ENCODE measurements at places on chromosomes 7 and 10. TPM values are rescaled to one million over a fixed set of nuclear protein-coding genes. Genes with fewer than 3 reads are reported as not detected.
A peak's percentile ranks its signal among the peaks of the same experiment; 100 is the strongest.

TSPAN15 gene
- 66.3 TPM for total RNA-seq

LRRC17 gene
- 4.0 TPM for total RNA-seq

GHRHR gene
- total RNA-seq = 0.74 TPM

RBM17 gene
- total RNA-seq = 83.6 TPM

ASB10 gene
- not detected for total RNA-seq

MINDY3 gene
- total RNA-seq = 26.5 TPM

C1QL3 gene
- total RNA-seq = not detected

OR6V1 gene
- not detected for total RNA-seq

AOC1 gene
- not detected for total RNA-seq

BAIAP2L1 gene
- 35.6 TPM for total RNA-seq

HOXA4 gene
- total RNA-seq = 10.5 TPM

SPDYE11 gene
- total RNA-seq = not detected

DNA sequence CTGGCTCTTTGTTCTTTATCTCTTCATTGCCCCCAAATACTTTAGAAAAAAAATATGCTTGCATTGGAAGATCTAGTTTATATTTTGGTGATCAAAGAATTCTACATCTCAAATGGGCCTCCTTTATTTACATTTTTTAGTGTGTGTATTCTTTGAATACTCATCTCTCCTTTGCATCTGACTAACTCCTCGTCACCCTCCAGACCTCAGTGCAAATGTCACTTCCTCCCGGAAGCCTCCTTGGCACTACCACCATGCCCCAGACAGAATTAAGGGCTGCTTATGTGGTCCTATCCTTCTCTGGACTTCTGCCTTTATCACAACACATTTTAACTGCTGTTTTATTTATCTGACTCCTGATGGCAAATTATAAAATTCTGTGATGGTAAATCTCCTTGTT lies 52.0 kb upstream of the PPP1R3C start:
- no peaks in the 10 kb centered on the region for H3K36me3 ChIP-seq
- H3K27ac ChIP-seq = no peak overlapping the region
- no peak for DNase-seq
- H3K4me3 ChIP-seq = no peak overlapping the region
- H3K4me1 ChIP-seq = no peaks in the 10 kb centered on the region
- H3K27me3 ChIP-seq = no peaks in the 10 kb centered on the region

DNA sequence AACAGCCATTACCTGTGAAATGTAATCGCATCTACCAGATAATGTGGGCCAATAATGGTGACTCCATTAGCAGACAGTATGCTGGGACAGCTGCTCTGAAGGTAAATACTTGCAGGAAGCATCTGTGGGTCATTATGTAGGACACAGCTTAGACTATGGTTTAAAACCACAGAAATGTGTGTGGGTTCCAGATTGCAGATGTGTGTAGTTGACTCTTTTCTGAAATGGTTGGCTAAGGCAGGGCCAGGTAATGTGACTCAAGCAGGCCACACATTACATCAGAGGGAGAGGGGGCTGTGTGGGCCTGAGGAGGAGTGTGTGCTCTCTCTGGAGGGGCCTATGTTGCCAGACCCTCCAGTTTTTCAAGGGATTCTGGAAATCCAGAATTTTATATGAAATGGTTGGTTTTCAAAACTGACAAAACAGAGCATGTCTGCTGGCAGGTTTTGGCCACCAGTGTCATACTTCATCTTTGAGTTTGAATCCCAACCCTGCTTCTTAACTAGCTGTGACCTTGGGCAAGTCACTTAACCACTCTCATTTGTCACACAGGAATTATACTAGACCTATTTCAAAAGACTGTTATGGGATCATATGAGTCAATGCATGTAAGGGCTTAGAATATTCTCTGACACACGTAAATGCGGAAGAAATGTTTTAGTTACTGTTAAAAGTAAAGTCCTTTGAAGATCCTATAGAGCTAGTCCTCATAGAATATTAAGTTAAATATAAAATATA lies 64.5 kb downstream of the MCMBP start:
- H3K4me3 ChIP-seq = no peak overlapping the region
- no peaks in the 10 kb centered on the region for H3K27me3 ChIP-seq
- no peak for DNase-seq
- H3K4me1 ChIP-seq = no peaks in the 10 kb centered on the region
- H3K27ac ChIP-seq = no peak overlapping the region

GRCh38 chr10:110649347-110650264 lies 5.5 kb downstream of the RBM20 start:
- H3K27me3 ChIP-seq = peaks cover 27% of the 10 kb centered on the region
- no peak for DNase-seq
- no peaks in the 10 kb centered on the region for H3K36me3 ChIP-seq
- no peak overlapping the region for H3K27ac ChIP-seq
- peaks cover 1% of the 10 kb centered on the region for H3K4me1 ChIP-seq
- no peak overlapping the region for H3K4me3 ChIP-seq

DNA sequence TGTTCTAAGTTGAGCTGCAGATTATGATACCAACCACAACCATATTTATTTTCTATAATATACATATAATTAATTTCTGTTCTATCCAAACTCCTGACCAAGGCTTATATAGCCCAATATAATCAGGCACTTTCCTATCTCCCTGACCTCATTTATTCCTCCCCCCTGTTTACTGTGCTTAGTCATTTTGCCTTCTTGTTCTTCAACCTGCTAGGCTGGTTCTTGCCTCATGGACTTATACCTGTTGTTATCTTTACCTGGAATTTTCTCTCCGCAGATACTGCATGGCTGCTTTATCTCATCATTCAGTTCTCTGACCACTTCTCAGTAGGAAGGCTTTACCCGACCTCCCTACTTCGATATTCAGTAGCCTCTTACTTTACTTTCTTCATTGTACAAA lies 24.9 kb upstream of the FAM3C start:
- H3K36me3 ChIP-seq = no peaks in the 10 kb centered on the region
- H3K4me1 ChIP-seq = no peaks in the 10 kb centered on the region
- no peak overlapping the region for H3K27ac ChIP-seq
- DNase-seq = no peak
- H3K27me3 ChIP-seq = no peaks in the 10 kb centered on the region
- H3K4me3 ChIP-seq = no peak overlapping the region

- DNase-seq = no peak
- no peak overlapping the region for H3K27ac ChIP-seq
- H3K36me3 ChIP-seq = no peaks in the 10 kb centered on the region
- peaks cover 27% of the 10 kb centered on the region for H3K4me1 ChIP-seq
- no peaks in the 10 kb centered on the region for H3K27me3 ChIP-seq
- H3K4me3 ChIP-seq = no peak overlapping the region
These were observed 76.5 kb downstream of the AUTS2 start for GRCh38 chr7:69674701-69675182.

DNA sequence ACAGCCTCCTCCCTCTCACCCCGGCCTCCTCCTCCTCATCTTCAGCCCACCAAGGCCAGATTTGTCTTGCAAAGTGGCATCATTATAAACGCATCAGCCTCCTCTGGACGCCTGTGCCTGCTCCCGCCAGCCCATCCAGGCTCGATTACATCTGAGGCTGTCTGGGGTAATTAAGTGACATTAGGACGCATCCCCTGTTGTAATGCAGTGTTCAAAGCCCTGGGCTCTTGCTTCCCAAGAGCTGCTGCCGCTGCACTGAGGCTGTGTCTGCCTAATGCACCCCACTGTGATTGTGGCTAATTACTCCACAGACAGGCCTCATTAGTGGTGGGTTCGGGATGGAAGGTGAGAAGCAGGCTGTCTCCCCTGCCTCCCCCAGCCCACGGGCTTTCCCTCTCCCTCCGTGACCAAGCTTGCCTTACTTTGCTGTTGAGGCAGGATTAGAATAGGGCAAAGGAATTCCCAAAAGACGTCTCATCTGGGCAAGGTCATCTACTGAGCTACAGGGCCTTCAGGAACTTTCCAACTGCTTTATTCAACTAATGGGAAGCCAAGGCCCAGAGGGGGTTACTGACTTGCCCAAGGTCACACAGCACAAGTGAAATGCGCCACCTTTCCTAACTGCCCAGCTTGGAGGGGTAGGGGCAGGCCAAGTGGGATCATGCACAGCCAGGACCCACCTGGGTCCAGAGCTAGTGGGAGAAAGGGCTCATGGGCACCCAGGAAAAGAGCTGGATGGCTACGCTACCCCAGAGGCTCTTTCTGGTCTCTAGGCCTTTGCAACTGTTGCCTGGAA lies 66.2 kb upstream of the PCBD1 start:
- no peak for DNase-seq
- H3K36me3 ChIP-seq = no peaks in the 10 kb centered on the region
- H3K27ac ChIP-seq = no peak overlapping the region
- H3K4me1 ChIP-seq = no peaks in the 10 kb centered on the region

DNA sequence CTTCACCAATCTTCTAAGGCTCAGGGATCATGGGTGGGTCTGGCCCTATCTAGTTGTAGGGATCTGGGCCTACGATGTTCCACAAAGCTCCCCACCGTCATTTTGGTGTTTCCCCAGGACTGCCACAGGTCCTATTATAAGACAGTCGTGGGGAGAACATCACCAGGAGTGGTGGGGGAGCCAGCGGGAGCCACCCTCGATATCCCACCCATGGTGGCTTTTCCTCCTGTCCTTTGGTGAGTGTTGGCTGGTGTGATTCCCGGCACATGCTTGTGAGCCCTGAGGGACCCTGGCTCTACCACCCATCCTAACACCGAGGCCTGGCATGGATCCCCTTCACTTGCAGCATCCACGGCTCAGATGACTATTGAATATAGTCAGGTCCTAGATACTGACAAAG lies 247.4 kb downstream of the ACTR3B start:
- DNase-seq = no peak
- H3K36me3 ChIP-seq = no peaks in the 10 kb centered on the region
- H3K27me3 ChIP-seq = no peaks in the 10 kb centered on the region
- H3K4me3 ChIP-seq = no peak overlapping the region

GRCh38 chr7:113806633-113807327 lies 112.0 kb downstream of the PPP1R3A start:
- H3K27me3 ChIP-seq = no peaks in the 10 kb centered on the region

GRCh38 chr7:115475206-115475605 lies 553.3 kb downstream of the MDFIC start:
- H3K4me1 ChIP-seq = peaks cover 10% of the 10 kb centered on the region
- H3K27ac ChIP-seq = no peak overlapping the region
- DNase-seq = no peak
- no peaks in the 10 kb centered on the region for H3K27me3 ChIP-seq
- H3K36me3 ChIP-seq = no peaks in the 10 kb centered on the region

DNA sequence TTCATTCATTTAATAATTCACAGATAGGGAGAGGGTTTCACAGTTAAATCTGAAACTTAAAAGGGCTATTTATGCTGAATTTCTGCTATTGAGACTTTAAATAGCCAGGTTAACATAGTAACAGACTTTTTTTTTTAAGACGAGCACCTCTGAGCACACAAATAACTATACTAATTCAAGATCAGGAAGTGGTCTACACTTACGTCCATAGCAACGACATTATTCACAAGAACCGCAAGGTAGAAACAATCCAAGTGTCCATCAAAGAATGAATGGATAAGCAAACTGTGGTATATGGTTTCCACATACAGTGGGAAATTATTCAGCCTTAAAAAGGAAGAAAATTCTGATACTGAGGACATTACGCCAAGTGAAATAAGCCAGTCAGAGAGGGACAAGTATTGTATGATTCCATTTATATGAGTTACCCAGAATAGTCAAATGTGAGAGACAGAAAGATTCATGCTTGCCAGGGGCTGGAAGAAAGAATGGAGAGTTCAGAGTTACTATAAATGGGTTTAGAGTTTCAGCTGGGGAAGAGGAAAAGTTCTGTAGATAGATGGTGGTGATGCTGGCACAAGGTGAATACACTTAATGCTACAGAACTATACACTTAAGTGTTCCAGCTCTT lies 140.3 kb upstream of the LAMB4 start:
- H3K27me3 ChIP-seq = no peaks in the 10 kb centered on the region
- H3K27ac ChIP-seq = no peak overlapping the region
- no peaks in the 10 kb centered on the region for H3K4me1 ChIP-seq
- DNase-seq = no peak

GRCh38 chr10:68242051-68242450 lies 10.1 kb upstream of the ATOH7 start:
- H3K4me1 ChIP-seq = no peaks in the 10 kb centered on the region
- H3K4me3 ChIP-seq = no peak overlapping the region
- DNase-seq = no peak
- H3K36me3 ChIP-seq = no peaks in the 10 kb centered on the region

DNA sequence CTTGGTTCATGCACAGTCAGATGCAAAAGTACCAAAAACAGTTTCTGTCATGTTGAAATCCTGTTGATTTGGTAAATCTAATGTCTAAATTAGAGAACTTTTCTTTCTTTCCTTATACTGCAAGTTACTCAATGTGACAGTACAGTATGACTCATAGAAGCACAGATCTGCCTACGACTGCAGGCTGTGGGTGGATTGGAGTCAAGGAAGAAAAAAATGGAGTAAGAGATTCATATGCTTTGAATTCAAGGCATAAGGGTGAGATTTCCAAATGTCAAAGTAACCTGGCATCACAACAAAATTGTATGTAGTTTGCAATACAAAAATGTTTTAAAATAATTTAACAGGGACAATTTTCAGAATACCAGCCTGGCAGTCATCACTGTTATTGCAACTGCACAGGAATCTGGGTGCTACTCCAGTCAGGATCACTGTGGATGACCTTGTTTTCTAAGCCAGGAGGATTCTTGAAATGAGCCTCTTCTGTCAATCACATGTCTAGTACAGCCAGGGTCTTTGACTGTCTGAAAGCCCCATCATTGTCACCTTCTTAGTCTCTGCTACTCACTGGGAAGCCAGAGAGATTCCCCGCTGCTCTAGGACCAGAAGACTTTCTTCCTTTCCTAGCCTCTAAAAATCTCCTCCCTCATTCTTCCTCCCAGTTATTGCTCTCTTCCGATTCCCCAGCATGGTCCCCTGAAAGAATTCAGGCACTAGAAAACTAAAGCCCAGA lies 83.6 kb downstream of the CD36 start:
- H3K27me3 ChIP-seq = no peaks in the 10 kb centered on the region
- H3K4me1 ChIP-seq = peaks cover 13% of the 10 kb centered on the region
- H3K4me3 ChIP-seq = no peak overlapping the region
- H3K36me3 ChIP-seq = no peaks in the 10 kb centered on the region

- H3K4me3 ChIP-seq = no peak overlapping the region
- H3K4me1 ChIP-seq = no peaks in the 10 kb centered on the region
- H3K36me3 ChIP-seq = no peaks in the 10 kb centered on the region
- H3K27me3 ChIP-seq = no peaks in the 10 kb centered on the region
- no peak overlapping the region for H3K27ac ChIP-seq
These were observed 112.7 kb downstream of the MTERF1 start for GRCh38 chr7:91767820-91768219.

GRCh38 chr7:151366166-151366879 lies 24.7 kb downstream of the NUB1 start:
- DNase-seq = no peak
- peaks cover 11% of the 10 kb centered on the region for H3K4me1 ChIP-seq
- peaks cover 21% of the 10 kb centered on the region for H3K36me3 ChIP-seq
- H3K4me3 ChIP-seq = no peak overlapping the region
- peak overlapping the region; percentile 55 for H3K27ac ChIP-seq
- no peaks in the 10 kb centered on the region for H3K27me3 ChIP-seq

Data from upper lobe of left lung (tissue), 6 donors.